ENCODE measurements at places on chromosomes 7 and 10.

GRCh38 chr10:128318366-128318765 is 192.1 kb upstream of the MKI67 start:
- DNase-seq = no peak

- DNase-seq = no peak
These were observed 29.5 kb downstream of the SMNDC1 start for GRCh38 chr10:110275128-110275729.

- DNase-seq = peak; percentile 24
These were observed 5.6 kb downstream of the DAGLB start for GRCh38 chr7:6442114-6442513.

- no peak for DNase-seq
These were observed 30.2 kb upstream of the GIMAP8 start for GRCh38 chr7:150420242-150420641.

DNA sequence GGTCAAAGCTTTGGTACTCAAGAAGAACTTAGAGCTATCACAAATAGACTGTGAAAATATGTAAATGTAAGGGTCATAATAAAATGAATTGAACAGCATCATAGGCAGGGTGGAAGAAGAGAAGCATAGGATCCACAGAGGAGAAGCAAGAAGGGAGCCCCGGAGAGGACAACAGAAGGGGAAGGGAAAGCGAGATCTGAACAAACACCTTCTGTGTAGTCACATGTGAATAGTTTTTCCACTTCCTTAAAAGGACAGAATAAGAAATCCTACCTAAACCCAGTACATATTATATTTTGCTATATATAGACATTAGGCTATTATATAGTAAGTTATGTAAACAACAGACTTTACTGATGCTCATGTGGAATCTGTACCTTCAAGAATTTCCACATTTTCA is 160.2 kb downstream of the DKK1 start:
- DNase-seq = no peak

GRCh38 chr10:21751341-21752310 is 217.6 kb downstream of the MLLT10 start:
- DNase-seq = no peak

DNA sequence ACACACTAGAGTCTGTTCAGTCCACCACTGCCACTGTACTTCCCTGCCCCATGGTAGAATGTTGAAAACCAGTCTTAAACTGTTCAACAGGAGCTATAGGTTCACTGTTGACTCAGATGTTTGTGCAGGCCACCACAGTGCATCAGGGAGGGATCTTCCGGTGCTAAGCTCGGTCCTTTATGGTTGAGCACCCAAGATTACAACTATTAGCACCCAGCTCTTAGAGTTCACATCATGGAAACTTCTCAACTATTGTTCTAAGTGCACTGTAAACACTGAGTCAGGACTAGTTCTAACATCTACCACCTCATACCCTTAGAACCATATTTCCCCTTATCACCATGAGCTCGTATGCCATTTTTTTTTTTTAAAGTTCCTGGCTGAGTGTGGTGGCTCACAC is 97.1 kb upstream of the MXI1 start:
- no peak for DNase-seq

DNA sequence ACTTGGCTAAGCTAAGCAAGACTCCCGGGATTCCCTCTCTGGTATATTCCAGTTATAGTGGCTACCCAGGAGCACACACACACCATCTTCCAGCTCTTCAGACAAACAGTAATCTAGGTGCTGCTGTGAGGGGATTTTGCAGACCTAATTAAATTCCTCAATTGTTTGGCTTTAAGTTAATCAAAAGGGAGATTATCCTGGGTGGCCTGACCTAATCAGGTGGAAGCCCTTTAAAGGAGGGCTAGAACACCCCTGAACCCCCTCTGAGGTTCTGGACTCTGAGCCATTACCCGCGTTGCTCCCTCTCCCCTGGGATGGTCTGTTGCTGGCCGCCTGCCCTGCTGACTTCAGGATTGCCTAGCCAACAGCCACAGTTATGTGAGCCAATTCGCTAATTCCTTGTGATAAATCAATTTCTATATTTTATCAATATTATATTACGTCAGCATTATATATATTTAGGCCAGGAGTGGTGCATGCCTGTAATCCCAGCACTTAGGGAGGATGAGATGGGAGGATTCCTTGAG is 6.4 kb downstream of the SFXN2 start:
- no peak for DNase-seq

DNA sequence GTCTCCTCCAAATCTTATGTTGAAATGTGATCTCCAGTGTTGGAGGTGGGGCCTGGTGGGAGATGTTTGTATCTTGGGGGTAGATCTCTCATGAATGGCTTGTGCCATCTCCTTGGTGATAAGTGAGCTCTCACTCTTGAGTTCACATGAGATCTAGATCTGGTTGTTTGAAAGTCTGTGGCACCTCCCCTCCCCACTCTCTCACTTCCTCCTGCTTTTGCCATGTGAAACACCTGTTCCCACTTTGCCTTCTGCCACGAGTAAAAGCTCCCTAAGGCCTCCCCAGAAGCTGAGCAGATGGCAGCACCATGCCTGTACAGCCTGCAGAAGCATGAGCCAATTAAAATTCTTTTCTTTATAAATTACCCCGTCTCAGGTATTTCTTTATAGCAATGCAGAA is 23.5 kb downstream of the TMEM229A start:
- DNase-seq = no peak

DNA sequence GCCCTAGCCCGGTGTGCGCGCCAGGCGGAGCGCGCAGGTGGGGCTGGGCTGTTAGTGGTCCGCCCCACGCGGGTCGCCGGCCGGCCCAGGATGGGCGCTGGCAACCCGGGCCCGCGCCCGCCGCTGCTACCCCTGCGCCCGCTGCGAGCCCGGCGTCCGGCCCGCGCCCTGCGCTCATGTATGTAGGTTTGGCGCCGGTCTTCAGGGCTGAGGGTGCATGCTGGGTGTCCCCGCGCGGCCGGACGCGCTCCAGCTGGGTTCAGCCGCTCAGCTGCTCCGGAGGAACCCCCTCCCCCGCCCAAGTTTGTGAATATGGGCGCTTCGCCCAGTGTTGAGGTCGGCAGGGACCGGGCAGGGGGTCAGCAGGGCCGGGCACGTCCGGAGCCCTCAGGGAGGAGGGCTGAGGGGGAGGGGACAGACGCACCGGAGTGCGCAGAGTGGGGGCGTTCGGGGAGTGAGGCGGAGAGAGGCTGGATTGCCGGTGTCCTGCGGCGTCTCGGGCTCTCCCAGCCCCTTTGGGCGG is 559 bp downstream of the VWC2 start:
- DNase-seq = no peak

- no peak for DNase-seq
These were observed 24.2 kb upstream of the SHH start for GRCh38 chr7:155836216-155837125.

DNA sequence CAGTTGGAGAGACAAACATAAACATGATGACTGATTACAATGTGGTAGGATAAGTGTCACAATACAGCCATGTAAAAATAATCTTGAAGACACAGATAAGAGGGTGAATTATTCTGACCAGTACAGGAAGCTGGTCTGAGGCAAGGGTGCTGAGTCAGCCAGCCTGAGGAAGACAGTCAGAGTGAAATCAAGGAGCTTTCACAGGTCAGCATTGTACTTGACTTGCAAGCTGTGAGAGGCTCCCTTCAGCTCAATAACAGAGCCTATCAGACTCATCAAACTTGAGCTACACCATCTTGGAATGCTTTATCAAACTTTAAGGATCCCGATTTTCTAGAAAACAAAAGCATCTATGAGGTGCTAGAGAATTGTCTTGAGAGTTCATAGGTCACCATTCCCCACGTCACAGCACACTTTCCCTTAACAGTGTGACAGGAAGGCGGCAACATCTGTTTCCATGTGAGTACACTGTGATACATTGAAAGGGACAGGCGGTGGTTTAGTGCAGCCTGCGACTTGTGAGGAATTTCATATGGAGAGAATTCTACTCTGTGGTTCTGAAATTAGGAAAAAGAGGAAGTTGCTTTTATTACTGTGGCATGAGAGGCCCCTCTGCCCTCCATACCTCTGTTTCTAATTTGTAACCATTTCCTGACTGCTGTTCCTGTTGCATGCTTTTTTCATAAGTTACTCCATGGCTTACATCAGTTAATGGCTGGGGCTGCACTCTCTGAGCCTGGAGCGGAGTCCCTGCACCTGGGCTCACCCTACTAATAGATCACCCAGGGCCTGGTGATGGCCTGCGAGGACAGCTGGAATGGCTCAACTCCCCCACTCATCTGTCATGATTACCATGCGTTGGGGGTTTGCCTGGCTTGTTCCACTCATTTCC is 417.1 kb downstream of the SUGCT start:
- DNase-seq = peak; percentile 68

DNA sequence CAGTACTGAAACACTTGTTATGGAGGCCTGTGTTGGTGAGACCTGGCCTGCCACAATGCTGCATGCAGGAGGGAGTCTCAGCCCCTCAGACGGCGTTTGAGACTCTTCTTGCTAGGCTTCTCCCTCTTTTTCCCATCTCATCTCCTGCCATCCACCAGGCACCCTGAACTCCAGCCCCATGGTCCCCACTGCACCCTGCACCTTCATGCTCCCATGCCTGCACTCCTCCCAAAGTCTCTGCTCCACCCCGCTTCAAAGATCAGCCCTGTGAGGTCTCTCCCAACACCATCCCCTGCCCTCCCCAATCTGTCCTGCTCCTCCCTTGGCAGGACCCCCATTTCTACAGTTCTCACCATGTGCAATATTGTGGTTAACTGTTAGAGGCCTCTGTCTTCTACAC is 61.7 kb downstream of the VOPP1 start:
- no peak for DNase-seq

DNA sequence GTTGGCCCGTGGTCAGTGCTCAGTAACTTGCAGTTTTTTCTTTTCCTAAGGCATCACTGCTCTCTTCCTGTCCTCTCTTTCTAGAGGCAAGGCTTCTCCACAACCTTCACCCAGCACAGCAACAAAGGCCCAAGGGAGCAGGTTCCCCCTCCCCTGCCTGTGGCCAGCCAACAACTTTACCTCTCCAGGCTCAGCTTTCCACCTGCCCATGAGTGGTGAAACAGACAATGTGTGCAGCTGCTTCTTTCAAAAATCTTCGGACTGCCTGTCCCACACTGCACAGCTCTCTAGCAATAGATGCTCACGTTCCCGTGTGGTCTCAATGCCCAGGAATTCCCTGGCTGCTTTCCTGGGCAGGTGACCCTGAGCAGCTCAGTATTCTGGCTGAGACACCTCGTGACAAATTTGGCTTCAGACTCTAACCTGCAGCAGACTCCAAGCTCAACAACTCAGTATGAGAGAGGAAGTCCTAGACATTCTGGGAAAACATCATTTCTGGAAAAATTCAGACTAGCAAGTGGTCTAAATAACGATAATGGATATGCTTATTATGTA is 28.9 kb upstream of the TMEM72 start:
- no peak for DNase-seq
